ENCODE measurements at places on chromosomes 4 and X. TPM values are rescaled to one million over a fixed set of nuclear protein-coding genes. Genes with fewer than 3 reads are reported as not detected.

GRCh38 chr4:121449416-121449815 is 68.6 kb upstream of the QRFPR start:
- DNase-seq: no peak

HELT gene
- total RNA-seq: not detected

DNA sequence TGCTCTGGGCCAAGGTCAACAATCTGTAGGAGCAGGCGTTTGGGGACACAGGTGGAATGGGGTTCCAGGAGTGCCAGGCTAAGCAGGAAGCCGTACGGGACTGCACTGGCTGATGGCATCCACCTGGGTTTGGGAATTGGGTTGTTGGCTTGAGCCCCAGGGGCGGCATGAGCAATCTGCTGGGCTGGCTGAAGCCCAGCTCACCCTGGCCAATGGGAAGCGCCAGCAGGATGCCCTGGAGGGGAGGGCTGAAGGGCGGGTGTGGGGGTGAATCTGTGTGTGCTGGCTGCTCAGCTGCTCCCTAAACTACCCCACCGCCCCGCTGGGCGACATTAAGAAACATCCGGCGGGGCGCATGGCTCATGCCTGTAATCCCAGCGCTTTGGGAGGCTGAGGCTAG is 8.9 kb upstream of the RGS12 start:
- DNase-seq: no peak

ATP6AP1 gene
- 53.2 TPM for total RNA-seq

DNA sequence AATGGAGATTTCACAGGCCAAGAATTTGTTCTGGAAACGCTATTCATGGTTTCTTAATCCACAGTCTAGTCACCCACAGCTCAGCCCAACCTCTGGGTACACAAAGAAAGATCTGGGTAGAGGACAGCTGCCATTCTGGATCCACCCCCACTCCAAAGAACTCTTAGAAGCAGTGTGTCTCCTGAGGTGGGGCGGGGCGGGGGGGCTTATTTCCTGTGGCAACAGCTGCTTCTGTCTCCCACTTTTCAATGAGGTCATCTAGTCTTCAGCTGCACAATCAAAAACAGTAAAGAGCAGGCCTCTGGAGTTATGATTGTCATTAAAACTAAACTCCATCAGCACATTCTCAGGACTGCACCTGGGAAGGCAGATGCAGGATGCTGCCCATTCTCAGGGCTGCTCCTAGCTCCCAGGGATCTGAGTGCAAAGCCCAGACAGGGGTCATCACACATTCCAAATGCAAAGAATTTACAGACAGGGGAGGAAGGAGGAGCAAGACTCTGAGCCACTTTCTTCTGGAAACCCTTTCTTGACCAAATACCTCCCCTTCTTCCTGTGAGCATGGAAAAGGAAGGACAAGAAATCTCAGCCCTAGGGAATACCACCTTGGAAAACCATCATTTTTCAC is 207.3 kb downstream of the HS6ST2 start:
- no peak for DNase-seq

GRCh38 chr4:120009731-120010130 is 56.9 kb downstream of the MAD2L1 start:
- DNase-seq: no peak

- DNase-seq: no peak
These were observed 177.4 kb upstream of the SCML1 start for GRCh38 chrX:17559728-17560379.

- no peak for DNase-seq
These were observed 632 bp upstream of the PCDH7 start for GRCh38 chr4:30719454-30720020.

DNA sequence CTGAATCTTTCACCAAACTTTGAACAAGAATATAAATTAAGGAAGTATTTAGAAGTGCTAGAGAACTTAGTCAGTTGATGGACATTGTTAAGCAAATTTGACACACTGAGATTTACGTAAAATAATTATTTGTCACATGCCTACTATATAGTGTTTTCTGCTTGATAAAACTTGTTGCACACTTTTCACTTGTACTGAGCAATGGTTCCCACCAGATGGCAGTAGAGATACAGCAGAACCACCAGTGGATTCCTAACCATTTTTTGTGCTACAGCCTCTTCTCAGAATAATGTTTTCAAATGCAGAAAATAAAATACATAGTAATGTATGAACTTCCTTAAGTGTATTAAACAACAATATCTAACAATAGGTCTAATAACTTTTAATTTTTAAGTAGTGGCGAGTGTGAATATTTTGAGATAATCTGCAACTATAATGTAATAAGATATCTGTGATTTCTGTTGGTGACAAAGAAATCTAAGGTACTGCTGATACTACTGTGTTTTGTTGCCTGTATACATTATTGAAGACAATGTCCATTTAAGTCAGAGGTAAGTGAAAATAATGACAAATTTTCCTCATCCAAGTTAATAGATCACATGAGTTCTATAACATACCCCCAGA is 81.2 kb downstream of the APOOL start:
- no peak for DNase-seq

SHROOM4 gene
- total RNA-seq: not detected

DNA sequence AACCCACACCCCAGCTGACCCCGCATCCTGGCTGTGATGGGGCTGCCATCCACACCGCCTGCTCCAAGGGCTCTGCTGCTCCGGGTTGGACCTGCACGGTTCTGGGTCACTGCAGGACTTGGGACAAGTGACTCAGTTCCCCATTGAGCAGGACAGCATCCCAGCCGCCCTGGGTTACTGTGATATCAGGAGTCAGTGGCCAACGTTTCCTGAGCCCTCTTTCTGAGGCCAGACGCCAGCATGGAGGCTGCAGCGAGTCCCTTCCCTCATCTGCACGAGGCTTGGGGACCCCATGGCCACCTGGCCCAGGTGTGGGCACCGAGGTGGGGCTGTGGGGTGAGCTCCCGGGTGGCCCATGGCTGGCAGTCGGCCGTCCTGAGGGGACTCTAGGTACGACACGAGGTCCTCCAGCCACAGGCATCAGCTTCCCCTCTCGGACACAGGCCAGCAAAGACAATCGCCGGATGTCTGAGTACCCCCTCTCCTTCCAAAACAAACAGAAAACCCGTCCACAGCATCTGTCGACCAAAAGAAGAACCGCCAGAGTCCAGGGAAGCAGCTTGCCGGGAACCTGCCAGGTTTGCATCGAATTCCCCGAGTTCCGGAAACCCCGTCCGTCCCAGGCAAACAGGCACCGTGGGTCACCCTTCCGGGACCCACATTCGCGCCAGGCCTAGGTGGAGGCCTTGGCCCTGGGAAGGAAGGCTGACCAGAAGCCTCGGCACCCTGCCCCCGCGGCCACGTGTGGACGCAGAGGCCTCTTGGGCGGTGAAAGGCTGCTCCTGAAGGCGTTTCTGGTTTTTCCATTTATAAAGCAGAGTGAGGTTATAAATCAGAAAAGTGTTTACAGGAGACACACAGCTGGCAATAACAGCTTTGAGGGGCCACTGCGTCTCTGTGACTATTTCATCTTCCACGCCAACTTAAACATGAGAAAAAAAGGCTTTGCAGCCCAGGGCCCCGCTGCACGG is 136.0 kb downstream of the FAM53A start:
- DNase-seq: no peak

ABLIM2 gene
- not detected for total RNA-seq

GRCh38 chr4:169229571-169230028 is 41.2 kb downstream of the SH3RF1 start:
- no peak for DNase-seq

GRCh38 chr4:83272900-83273299 is 11.7 kb downstream of the COQ2 start:
- no peak for DNase-seq

- DNase-seq: no peak
These were observed 55.5 kb downstream of the BMPR1B start for GRCh38 chr4:94813221-94813620.

Data from activated CD4-positive, alpha-beta memory T cell treated with anti-CD3 and anti-CD28 coated beads, Interleukin-2, amount 10 ng/mL, durations not matched to agents 7 days and 5 days (primary cell).